Esophagus squamous epithelium (tissue), 5 donors: ENCODE measurements at places on chromosomes 7 and 10.

DNA sequence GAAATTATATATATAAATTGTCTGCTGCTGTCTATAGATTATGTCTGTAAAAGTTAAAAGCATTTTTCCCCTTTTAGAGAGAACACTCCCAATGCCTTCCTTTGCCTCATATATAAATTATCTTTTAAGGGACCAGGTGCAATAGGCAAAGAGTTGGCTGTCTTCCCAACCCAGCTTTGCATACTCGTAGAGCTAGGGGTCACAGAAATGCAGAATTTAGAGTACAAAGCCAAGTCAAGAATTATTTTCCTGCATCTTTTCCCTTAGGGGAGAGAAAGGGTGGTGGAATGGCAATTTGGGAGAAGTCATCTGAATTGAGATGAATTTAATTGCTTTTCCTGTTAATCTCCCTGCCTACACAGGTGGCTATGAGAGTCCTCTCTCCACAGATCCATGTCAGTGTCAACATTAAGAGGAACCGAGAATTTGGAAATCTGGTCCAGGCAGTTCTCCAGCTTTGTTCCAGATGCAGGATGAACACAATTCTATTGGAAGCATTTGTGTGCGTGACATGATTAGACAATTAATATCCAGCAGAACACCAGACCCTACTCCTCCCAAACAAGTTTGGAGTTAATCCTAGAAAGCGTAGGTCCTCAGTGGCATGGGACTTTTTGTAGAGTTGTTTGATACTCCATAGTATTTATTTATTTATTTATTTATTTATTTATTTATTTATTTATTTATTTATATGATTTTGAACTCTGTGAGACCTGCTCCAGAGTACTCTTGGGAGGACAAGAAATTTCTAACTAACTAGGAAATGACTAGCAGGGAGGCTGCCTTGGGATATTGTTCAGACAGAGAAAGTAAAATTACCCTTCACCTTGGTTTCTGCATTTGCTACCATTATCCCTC, 80.3 kb upstream of the SKAP2 start:
- no peak for DNase-seq

- no peak for DNase-seq
Measured at GRCh38 chr10:126240483-126240882, 147.8 kb downstream of the ADAM12 start.

- DNase-seq = no peak
Measured at GRCh38 chr7:100626530-100627237, 14.3 kb downstream of the MOSPD3 start.

GRCh38 chr10:118838364-118838763, 83.6 kb upstream of the CACUL1 start:
- no peak for DNase-seq

GRCh38 chr7:101733713-101734475, 83.5 kb upstream of the CUX1 start:
- no peak for DNase-seq
